ENCODE measurements at places on chromosomes 4 and X.

DNA sequence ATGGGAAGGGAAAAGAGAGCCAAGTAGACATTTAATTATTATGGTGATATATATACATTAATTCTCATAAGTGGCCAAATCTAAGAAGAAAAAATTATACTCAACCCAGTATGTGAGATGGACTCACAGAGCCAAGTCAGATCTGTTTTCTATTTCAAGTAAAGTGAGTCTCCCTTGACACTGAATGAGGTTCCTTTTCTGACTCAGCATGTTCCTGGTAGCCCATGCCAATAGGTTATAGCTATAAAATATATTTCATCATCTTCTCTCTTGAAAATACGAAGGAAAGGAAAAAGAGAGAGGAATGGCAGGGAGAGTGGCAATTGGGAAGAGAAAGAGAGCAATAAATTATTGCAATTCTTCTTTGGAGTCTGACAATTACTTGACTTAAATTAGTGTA, 68.8 kb upstream of the GRIA2 start:
- no peak for DNase-seq

GRCh38 chrX:413322-414201, 26.9 kb upstream of the PPP2R3B start:
- no peak for DNase-seq

- DNase-seq = peak; percentile 63
Observed at GRCh38 chr4:53688186-53688790, 97.0 kb upstream of the LNX1 start.

GRCh38 chrX:141201962-141202361, 25.0 kb upstream of the LDOC1 start:
- no peak for DNase-seq

DNA sequence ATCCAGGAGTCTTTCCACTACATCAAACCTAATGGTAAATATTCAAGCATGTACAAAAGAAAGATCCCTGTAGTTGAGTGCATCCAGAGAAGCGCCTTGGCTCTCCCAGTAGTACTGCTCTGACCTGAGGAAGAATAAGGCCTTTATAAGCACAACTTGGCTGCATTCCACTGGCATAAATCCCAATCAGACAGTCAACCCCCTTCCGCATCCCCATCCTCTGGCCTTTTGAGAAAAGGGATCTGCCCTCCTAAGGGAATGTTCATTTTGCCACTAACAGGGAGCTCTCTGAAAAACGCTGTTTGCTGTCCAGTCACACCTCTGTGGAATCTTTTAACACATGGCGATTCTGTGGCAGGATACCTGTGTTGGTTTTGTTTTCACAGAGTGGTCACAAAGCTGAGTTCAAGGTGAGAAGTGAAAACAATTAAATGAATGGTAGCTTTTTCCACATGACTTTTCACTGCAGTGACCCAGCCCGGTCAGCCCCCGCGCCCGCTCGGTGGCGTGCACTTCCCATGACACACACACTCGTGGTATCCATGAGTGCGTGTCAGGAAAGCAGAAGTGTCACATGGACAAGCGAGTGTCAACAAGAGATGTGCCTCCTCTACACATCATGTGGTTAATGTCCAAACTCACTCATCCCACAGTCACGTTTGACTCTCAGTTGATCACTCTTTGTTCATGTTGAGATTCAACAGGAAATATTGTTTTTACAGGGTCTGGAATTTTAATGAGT, 112.2 kb upstream of the ENPP6 start:
- peak; percentile 64 for DNase-seq

- no peak for DNase-seq
Observed at GRCh38 chr4:32841217-32841616, 2121.0 kb downstream of the PCDH7 start.

GRCh38 chrX:129737916-129738315, 863 bp upstream of the XPNPEP2 start:
- no peak for DNase-seq

GRCh38 chr4:40910706-40911105, 161.0 kb downstream of the NSUN7 start:
- no peak for DNase-seq

- no peak for DNase-seq
Observed at GRCh38 chr4:185885075-185885474, 73.1 kb upstream of the SORBS2 start.

GRCh38 chrX:110304884-110305283, 13.0 kb downstream of the AMMECR1 start:
- DNase-seq = no peak

DNA sequence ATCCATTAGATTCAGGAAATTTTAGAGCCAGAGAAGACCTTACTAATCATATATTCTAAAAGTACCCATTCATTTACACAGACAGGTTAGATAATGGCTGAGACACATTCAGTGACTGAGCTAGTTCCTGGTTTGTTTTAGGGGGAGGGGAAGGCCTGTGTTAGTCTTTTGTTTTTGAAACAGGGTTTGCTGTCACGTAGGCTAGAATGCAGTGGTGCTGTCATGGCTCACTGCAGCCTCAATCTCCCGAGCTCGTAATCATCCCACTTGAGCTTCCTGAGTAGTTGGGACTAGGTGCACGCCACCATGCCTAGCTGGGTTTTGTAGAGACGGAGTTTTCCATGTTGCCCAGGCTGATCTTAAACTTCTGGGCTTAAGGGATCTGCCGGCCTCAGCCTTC, 10.1 kb downstream of the RBPJ start:
- no peak for DNase-seq

DNA sequence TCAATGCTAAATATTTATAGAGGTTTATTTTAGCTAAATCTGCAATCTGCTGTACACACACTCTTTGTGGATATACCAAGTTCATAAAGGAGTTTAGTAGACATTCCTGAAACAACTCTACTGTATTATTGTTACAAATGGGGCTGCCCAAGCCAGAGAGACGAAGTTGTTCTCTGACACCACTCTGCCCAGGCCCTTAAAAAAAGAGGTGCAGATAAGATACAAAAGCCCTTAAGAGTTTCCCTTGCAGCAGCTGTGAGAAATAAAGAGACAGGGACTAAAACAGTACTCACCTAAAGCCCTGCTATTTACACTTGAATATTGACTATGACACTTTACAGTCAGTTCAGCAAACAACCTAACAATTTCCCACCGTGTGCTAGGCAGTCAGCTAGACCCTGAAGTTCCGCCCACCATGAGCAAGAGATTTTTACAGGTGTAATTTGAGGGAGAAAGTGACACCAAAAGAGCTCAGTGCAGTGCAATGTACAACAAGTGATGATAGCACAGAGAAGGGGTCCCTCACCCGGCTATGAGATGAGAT, 191.7 kb downstream of the PRDM5 start:
- DNase-seq = no peak

GRCh38 chrX:156000361-156000926, 2.9 kb downstream of the IL9R start:
- DNase-seq = no peak

DNA sequence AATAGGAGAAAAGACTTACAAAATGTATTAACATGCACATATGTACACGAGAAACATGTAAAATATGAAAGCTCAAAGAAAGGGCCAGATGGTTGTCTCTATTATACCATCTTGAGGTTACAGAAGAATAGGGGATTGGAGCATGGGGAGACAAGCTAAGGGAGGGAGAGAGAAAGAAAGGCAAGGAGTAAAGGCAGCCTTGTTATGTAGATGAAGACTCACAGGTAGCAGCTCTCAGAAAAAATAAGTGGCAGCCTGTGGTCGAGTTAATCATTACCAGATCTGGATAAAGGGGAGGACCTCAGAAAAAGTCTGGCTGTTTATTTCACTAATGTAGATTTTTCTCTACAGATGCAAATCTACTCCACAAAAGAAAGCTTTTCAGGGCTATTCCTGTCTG, 26.6 kb upstream of the PPP1R2C start:
- no peak for DNase-seq

DNA sequence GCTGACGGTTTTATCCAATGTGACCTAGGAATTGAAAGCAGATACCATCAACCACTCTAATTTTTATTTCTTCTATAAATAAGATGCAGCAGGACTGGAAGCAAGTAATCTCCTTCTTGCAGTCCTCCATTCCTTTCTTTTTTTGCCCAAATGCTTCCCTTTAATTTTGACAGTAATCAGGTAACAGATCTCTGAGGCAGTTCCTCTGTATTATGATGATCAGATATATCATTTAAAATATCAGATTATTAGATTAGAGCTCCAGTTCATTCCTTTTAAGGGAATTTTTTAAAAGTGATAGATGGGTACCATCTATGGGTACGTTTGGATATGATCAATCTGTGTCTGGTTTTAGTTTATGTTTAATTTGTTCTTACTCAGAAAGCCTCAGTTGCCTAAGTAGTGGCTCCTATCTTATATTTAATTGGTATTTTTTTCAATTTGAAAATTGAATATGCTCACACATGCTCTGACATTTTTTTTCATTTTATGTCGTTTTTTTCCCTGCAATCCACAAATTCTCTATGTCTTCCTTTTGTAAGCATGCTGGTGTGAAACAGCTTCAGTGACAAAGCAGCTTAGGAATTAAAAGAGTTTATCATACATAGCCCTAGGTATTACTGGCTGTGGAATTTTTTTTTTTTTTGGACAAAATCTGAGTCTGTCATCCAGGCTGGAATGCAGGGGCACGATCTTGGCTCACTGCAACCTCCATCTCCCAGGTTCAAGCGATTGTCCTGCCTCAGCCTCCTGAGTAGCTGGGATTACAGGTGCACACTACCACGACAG, 73.7 kb upstream of the ANK2 start:
- no peak for DNase-seq

Data from activated CD4-positive, alpha-beta T cell treated with anti-CD3 and anti-CD28 coated beads for 48 hours (primary cell).